ENCODE measurements at places on chromosomes 6 and 20.

- peaks cover 8% of the 10 kb centered on the region for H3K4me1 ChIP-seq
- no peak for DNase-seq
- H3K4me3 ChIP-seq = no peak overlapping the region
- H3K36me3 ChIP-seq = no peaks in the 10 kb centered on the region
Observed at GRCh38 chr6:155108070-155108820, 113.1 kb downstream of the TIAM2 start.

GRCh38 chr6:1498491-1499113 is 109.2 kb downstream of the FOXF2 start:
- no peaks in the 10 kb centered on the region for H3K36me3 ChIP-seq
- no peak overlapping the region for H3K27ac ChIP-seq
- no peaks in the 10 kb centered on the region for H3K27me3 ChIP-seq
- no peak for DNase-seq
- H3K4me1 ChIP-seq = peaks cover 13% of the 10 kb centered on the region

DNA sequence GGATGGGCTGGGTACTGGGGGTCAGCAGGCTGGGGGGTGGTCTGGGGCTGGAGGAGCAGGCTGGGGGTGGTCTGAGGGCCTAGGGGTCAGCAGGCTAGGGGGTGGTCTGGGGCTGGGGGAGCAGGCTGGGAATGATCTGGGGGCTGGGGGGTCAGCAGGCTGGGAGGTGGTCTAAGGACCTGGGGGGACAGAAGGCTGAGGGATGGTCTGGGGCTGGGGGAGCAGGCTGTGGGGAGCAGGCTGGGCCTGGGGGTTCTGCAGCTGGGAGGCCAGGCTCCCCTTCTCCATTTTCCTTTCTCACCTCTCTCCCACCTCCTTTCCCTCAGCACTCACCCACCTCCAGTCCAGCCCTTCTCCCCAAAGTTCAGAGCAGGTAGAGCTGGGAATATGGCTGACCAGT is 114.2 kb downstream of the PSMB1 start:
- no peak for DNase-seq
- H3K27ac ChIP-seq = no peak overlapping the region
- H3K27me3 ChIP-seq = no peaks in the 10 kb centered on the region
- H3K4me1 ChIP-seq = peaks cover 37% of the 10 kb centered on the region
- no peaks in the 10 kb centered on the region for H3K36me3 ChIP-seq

- H3K4me3 ChIP-seq = no peak overlapping the region
- no peak overlapping the region for H3K27ac ChIP-seq
- H3K4me1 ChIP-seq = peaks cover 26% of the 10 kb centered on the region
- peaks cover 49% of the 10 kb centered on the region for H3K27me3 ChIP-seq
- no peaks in the 10 kb centered on the region for H3K36me3 ChIP-seq
Observed at GRCh38 chr20:21388566-21388965, 8.8 kb downstream of the NKX2-4 start.

DNA sequence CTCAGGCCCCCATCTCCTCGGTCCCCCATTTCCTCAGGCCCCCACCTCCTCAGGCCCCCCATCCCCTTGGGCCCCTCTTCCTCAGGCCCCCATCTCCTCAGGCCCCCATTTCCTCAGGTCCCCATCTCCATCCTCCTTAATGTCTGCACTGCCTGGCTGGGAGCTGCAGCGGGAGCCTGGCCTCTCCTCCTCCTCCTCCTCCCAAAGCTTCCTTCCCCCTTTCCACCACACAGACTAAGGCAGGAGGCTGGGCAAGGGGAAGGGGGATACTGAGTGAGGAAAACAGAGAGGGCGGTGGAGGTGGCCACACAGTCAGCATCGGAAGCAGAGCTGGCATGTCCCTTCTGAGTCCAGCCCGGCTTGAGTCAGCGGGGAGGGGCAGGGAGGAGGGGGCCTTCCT is 122.6 kb upstream of the RPS6KA2 start:
- H3K36me3 ChIP-seq = no peaks in the 10 kb centered on the region
- no peak for DNase-seq
- peaks cover 24% of the 10 kb centered on the region for H3K4me1 ChIP-seq
- no peak overlapping the region for H3K4me3 ChIP-seq
- H3K27me3 ChIP-seq = no peaks in the 10 kb centered on the region
- no peak overlapping the region for H3K27ac ChIP-seq

DNA sequence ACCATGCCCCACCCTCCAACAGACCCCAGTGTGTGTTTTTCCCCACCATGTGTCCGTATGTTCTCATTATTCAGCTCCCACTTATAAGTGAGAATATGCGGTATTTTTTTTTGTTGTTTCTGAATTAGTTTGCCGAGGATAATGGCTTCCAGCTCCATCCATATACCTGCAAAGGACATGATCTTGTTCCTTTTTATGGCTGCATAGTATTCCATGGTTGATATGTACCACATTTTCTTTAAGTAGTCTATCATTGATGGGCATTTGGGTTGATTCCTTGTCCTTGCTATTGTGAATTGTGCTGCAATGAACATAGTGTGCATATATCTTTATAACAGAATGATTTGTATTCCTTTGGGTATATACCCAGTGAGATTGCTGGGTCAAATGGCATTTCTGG is 176.9 kb downstream of the UTRN start:
- H3K36me3 ChIP-seq = no peaks in the 10 kb centered on the region
- H3K27me3 ChIP-seq = no peaks in the 10 kb centered on the region
- H3K4me1 ChIP-seq = no peaks in the 10 kb centered on the region
- H3K4me3 ChIP-seq = no peak overlapping the region

DNA sequence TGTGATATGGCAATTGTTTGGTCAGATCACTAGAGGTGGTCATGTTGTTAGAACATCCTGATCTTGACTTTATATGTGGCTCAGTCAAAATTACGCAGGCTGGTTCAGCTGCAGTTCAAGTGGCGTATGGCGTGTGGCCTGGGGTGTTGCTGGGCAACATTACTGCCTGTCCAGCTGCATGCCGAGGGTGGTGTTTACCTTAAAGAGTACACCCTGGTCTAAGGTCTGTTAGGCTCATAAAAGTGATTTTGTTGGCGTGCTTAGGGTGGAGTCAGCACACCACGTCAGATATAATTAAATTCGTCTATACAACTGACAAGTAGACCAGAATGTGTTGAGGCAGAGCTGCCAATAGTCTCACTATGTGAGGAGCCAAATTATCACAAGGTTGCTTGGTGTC is 55.6 kb upstream of the NEDD9 start:
- no peak overlapping the region for H3K27ac ChIP-seq
- no peaks in the 10 kb centered on the region for H3K27me3 ChIP-seq
- no peaks in the 10 kb centered on the region for H3K36me3 ChIP-seq

DNA sequence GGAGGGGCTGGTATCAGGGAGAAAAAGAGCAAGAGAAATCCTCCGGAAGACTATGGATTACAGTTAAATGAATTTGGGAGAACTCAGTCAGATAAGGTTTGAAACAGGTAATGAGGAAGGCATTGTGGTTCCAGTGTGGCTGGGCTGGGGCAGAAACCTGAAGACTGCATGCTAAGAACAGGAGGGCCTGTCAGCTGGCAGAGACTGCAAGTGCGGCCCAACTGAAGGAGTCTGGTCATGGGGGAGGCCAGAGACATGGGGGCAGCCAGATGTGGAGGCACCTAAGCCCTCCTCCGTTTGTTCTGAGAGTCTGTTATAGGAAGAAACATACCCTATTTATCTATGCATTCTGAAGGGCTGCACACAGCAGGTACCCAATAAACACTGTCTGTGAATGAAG is 16.6 kb downstream of the TFB1M start:
- H3K27ac ChIP-seq = peak overlapping the region; percentile 11
- peak; percentile 41 for DNase-seq
- H3K4me3 ChIP-seq = no peak overlapping the region
- no peaks in the 10 kb centered on the region for H3K27me3 ChIP-seq
- H3K36me3 ChIP-seq = peaks cover 14% of the 10 kb centered on the region
- H3K4me1 ChIP-seq = peaks cover 30% of the 10 kb centered on the region

- no peak overlapping the region for H3K4me3 ChIP-seq
- no peaks in the 10 kb centered on the region for H3K27me3 ChIP-seq
- H3K36me3 ChIP-seq = no peaks in the 10 kb centered on the region
- H3K4me1 ChIP-seq = no peaks in the 10 kb centered on the region
- H3K27ac ChIP-seq = no peak overlapping the region
Observed at GRCh38 chr6:133447924-133448323, 206.8 kb downstream of the EYA4 start.

DNA sequence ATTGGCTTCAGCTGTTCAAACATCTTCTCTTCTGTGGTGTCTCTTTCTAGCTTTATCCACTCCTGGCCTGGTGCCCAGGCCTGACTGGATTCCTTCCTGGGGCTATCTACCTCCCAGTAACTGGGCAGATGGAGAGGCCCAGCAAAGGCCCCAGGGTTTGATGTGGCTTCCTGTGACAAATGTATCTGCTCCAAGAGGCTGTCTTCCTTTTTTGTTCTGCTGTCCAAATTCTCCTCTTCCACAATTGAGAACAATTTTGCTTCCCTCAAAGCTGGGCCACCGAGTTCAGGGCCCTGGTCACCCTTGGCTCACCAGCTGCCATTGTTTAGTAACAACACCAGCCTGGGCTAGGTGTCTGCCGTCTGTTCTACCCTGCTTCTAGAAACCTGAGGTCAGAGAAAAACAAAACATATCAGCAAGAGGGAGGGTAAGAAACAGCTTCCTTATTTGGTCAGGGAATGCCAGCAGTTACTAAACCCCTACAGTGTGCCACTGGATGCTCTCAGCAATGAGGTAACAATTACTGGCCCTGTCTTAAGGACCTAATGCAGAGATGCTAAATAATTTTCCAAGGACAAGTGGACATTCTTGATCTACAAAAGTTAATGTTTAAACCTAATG is 3.9 kb downstream of the ZFP57 start:
- no peaks in the 10 kb centered on the region for H3K36me3 ChIP-seq
- H3K27me3 ChIP-seq = no peaks in the 10 kb centered on the region
- H3K27ac ChIP-seq = no peak overlapping the region
- peaks cover 6% of the 10 kb centered on the region for H3K4me1 ChIP-seq

DNA sequence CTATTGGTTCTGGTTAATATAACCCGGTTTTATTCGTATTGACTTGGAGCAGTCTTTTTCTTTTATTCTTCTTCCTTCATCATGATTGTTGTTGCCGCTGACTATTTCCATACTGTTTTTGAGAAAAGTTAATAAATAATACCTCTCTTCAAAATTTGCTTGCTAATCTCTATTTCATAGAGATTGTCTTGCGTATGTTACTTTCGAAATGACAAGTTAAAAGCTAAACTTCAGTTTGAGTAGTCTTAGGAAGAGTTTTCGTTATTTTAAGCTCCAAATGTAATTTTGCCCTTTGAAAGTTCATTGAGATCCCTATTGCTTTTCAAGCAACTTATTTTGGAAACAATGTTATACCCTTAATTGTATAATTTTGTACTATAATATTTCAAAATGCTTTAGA is 36.4 kb downstream of the DCBLD1 start:
- no peak for DNase-seq
- H3K27me3 ChIP-seq = no peaks in the 10 kb centered on the region

GRCh38 chr6:12592634-12593033 is 123.9 kb upstream of the PHACTR1 start:
- DNase-seq = peak; percentile 33
- H3K27me3 ChIP-seq = no peaks in the 10 kb centered on the region
- H3K4me3 ChIP-seq = no peak overlapping the region
- no peaks in the 10 kb centered on the region for H3K36me3 ChIP-seq

DNA sequence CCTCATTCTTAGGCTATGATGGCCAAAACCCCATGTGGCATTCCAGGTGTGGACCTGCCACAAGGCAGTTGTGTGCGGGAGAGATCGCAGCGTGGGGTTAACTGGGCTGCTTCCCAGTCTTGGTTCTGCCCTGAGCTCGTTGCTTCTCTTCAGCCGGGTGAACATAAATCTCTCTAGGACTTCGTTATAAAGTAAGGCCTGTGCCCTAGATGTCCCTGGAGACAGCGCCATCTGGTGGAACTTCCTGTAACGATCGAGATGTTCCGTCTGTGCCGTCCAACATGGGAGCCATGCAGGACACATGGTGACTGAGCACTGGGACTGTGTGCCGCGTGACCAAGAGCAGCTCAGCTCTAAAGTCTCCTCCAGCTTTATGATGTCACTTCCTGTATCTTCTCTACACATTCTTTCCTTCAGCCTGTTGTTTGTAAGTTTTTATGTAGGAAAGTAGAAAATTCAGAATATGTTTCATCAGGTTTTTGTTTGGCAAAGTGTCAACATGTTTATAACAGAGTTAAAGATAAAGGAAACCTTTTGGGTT is 26.8 kb upstream of the RPP40 start:
- no peak overlapping the region for H3K4me3 ChIP-seq
- H3K27me3 ChIP-seq = no peaks in the 10 kb centered on the region
- H3K36me3 ChIP-seq = no peaks in the 10 kb centered on the region
- peaks cover 14% of the 10 kb centered on the region for H3K4me1 ChIP-seq
- no peak overlapping the region for H3K27ac ChIP-seq

GRCh38 chr6:84967965-84968364 is 203.6 kb upstream of the TBX18 start:
- no peak for DNase-seq
- no peaks in the 10 kb centered on the region for H3K27me3 ChIP-seq
- no peaks in the 10 kb centered on the region for H3K4me1 ChIP-seq
- H3K4me3 ChIP-seq = peak overlapping the region; percentile 28
- H3K27ac ChIP-seq = no peak overlapping the region

All from neural progenitor cell (in vitro differentiated cells).